T-helper 17 cell (primary cell): ENCODE measurements at places on chromosomes 3 and 15. TPM values are rescaled to one million over a fixed set of nuclear protein-coding genes. Genes with fewer than 3 reads are reported as not detected.

CLDN18 gene
- not detected for total RNA-seq

RETNLB gene
- total RNA-seq = not detected

CFAP91 gene
- total RNA-seq = 0.63 TPM

CRBN gene
- total RNA-seq = 139 TPM

CPNE9 gene
- total RNA-seq = not detected

CATSPER2 gene
- total RNA-seq = 7.8 TPM

TRH gene
- total RNA-seq = not detected

LRRK1 gene
- total RNA-seq = 2.1 TPM

IQCH gene
- total RNA-seq = 1.2 TPM

PLXND1 gene
- total RNA-seq = 152 TPM

C3orf62 gene
- 11.1 TPM for total RNA-seq

DNA sequence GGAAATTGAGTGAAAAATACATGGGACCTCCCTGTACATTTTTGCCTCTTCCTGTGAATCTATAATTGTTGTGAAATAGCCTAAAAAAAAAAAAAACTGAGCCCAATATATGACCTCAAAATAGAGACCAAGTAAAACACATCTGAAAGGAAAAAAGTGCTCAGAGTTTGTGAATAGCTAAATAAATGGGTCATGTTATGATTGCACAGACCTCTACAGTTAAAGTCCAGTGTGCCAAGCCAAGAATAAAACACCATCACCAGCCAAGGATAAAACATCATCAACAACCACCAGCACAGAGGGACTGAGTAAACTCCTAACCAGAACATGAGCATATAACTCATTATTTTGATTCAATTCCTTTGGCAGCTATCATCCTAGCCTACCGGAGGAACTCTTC lies 115.6 kb upstream of the AGTR1 start:
- DNase-seq = no peak

GRCh38 chr3:32137870-32138269 lies 31.4 kb downstream of the GPD1L start:
- DNase-seq = no peak

DNA sequence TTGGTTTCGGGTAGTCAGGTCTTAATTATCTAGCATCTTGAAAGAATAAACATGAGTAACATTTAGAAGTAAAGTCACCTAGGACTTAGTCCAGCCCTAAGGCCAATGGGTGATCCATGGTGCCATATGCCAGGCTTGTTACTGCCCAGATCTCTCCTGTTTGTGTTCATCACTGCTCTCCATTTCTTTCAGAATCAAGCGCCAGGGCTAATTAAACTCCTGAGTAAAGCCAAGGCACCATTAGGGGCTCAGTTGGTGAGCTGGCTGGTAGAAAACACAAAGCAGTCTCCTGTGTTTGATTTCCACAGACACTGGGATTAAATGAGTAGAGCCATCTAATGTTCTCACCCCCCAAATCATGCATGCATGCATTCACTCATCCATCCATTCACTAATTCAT lies 11.3 kb downstream of the CYP19A1 start:
- no peak for DNase-seq

DNA sequence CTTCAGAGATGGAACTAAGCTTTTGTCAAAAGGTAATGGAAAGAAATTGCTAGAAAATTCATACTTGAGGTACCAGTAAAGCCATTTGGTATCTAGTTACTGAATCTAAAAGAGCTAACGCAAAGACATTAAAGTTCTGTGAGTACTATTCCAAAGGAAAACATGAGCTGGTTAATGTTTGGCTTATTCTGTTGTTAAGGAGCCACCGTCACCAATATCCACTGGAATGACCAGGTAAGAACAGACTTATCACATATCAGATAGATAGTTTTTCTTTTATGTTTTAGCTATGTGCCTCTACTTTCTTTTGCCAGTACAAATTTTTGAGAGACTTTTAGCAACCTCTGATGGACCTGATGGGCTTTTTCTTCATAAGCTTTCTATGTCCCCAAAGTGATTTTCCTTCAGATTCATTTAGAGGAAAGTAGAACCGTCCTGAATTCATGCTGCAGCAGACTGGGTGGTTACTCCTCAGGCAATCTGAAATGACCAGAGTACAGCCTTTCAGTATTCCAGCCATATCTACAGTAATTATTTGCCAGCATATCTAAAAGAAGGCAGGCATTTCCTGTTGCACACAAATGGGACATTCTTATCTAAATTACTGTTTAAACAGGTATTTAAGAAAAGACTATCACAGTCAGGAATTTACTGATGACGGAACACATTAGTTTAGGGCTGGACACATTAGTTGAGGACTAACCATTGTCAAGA lies 274.1 kb downstream of the MECOM start:
- DNase-seq = no peak

- no peak for DNase-seq
Measured at GRCh38 chr15:98967096-98967495, 40.5 kb downstream of the PGPEP1L start.

DNA sequence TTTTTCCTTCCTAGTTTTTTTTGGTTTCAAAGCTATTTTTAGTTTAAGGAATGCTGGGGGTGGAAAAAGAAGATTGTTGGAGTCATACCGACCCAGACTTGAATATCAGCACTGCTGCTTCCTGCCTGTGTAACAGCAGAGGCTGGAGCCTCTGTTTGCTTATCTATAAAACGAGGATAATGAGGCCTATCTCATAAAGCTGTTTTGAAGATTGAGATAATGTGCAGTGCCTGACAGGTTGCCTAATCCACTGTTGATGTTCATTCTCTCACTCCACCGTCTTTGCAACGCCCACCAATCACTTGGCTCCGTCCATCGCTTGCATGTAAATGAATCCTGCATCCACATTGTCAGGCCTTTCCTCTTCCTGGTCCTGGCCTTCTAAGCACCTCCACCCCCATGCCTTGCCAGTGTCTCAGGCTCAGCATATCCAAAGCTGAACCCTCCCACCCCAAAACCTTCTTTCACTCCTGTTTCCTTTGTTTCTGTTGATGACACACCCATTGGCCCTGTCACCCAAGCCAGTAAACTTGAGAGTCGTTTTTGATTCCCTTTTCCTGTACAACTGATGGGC lies 94.9 kb downstream of the MEX3B start:
- no peak for DNase-seq

GRCh38 chr3:160601288-160601687 lies 35.9 kb upstream of the KPNA4 start:
- DNase-seq = no peak

DNA sequence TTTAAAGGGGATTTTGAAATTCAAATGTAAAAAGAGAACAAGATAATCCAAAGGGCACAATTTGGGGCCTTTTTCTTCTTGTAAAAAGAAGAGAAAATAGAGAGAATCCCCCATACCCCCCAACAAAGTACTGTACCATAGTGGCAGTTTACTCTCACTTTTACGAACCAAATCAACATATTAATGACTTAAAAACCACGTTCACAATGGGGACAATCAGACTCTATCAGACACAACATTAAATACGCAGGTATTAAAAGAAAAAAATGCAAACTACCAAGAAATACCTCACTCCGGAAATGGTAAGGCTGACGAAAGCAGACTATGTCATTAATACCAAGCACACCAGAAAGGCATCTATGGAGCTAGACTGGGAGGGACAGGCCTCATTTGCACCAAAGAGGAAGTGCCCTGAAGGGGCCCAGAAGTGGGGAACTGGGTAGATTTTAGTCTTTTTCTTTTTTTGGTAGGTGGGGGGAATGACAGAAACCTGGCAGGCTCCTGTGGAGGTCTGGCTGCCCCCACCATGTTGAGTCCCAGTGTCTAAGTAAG lies 134.3 kb downstream of the TIGIT start:
- no peak for DNase-seq

- DNase-seq = no peak
Measured at GRCh38 chr3:159380891-159381290, 579.0 kb downstream of the MFSD1 start.

DNA sequence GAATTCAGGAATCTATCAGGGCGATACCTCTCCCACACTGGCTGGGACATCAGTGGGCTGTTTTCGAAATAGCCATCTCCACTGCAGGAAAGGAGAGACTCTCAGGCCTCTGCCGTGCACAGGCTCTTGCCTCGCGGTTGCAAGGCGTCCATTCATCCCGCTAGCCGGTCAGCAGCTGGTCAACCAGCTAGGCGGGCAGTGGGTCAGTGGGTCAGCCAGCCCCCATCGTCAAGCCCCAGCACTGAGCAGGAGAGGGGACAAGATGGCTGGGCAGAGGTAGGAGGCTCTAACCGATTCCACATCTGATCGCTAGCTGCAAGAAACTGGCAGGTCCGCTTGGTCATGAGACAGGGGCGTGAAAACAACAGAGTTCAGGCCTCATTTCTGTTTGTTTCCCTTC lies 45.1 kb downstream of the MUC4 start:
- DNase-seq = no peak

GRCh38 chr15:67745073-67746006 lies 80.0 kb upstream of the SKOR1 start:
- no peak for DNase-seq

DNA sequence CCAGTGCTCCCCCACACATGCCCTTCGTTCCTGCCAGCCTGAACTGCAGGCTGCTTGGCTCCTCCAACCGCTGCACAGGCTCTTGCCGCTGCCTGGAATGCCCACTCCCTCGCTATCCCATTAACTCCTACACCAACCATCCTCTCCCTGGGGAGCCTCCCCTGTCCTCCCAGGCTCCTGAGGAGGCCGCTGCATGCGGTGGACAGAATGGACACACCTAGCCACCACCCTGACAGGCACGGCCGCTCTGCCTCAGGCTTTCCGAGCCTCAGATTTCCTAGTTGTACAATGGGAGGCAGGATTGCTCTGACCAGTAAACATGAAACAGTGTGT lies 2.3 kb downstream of the PLXNB1 start:
- no peak for DNase-seq

DNA sequence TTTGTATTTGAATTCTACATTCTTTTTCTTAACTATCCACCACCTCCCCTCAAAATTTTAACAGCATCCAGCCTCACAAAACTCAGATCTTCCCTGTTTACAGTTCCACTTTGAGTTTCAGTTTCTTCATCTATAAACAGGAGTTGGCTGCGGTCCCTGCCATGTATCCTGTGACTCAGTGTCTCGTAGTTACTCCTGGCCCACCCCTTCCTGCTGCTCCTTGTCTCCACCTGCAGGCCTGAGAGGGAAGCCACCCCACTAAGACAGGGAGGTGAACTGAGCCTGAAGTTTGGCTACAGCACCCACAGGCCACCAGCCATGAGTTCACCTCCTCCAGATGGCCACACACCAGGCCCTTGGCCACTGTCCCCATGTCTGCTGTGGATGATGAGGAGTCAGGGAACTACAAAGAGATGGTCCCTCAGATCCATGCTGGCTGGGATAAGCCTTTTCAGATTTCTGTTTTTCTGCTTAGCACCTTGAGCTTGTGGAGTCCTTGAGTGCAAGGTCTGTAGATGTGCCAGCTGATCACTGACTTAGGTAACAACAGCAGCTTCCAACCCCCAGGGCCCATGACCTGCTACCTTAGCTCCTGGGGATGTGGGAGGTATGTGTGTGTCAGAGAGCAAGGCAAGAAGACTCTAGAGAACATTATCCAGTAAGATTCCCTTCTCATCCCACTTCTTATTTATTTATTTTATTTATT lies 37.5 kb downstream of the CD86 start:
- no peak for DNase-seq

GRCh38 chr15:84599906-84600305 lies 903 bp upstream of the ZSCAN2 start:
- DNase-seq = no peak

DNA sequence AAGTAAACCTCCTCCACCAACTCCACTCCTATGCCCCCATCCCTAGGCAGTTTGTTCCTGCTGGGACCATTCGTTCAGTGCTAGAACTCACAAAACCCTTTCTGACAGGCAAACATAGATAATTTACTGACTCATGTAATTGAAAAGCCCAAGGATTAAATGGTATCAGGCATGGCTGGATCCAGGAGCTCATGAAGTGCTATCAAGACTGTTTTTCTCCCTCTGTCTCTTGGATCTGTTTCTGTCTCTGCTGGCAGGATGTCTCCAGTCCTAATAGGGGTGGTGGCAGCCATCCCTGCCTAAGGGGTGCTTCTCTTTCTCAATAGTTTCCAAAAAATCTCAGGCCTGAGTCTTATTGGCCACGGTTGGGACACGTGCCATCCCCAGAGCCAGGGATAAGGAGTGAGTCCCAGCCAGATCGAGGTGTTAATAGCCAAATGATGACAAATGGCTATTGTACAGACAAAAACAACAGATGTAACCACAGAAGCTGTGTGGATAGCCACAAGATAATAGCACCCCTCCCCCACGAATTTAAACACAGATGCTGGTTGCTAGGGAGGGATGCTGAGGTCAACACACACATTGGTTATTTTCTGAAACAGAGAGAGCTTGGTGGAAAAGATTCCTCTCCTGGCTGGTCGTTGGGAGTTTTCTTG lies 168.6 kb downstream of the SHQ1 start:
- no peak for DNase-seq

DNA sequence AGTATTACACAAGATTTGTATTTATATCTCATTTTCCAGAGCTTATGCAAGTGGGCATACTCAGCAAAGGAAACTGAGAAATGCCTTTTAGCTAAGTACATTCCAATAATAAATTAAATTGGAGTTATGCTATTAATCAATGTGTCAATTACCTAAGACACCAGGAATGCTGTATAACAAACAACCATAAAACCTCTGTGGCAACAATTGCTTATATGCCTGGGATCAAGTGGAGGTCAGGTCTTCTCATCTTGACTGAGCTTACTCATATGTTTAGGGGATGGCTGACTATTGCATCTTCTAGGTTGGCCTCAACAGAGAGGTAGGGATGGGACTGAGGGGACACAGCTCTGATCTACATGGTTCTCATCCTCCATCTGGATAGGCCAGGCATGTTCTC lies 30.7 kb downstream of the CD200R1L start:
- no peak for DNase-seq

DNA sequence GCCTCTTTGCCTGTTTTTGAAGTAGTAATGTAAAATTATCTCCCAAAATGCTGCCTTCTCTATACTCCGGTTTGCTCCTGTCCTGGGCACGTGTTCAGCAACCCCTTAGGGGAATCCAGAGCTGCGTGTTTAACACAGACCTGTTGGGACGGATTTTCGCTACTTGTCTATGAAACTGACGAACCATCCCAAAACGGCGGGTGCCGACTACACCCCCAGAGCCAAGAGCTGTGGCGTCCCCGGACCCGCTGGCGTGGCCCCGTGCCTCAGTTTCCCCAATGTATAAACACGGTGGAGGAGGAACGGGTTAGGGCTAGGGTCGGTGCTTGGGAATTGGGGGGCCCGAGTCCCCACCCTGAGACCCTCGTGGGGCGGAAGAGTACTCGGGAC lies 473 bp downstream of the FHIT start:
- DNase-seq = no peak

DNA sequence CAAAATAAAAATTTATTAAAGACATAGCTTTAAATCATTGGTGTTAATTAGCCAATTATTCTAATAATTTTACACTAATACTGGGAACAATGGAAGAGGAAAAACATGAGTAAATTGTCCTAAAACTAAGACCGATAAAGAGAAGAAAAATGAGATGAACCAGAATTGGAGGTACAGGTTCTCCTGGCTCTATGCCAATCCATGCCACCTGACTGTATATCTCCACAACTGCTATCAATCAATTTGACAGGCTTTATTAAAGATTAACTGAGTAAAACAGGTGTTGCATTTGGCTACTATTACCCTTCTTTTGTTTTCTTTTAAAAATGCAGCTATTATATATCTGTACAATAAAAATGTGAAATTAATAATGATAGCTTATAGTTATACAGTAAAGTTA lies 850.0 kb downstream of the CADM2 start:
- no peak for DNase-seq
